ENCODE measurements at places on chromosomes 11 and 22.

GRCh38 chr11:1459219-1459575 is 27.4 kb downstream of the MOB2 start:
- no peak for DNase-seq

- no peak for DNase-seq
Observed at GRCh38 chr11:115298300-115299012, 205.8 kb downstream of the CADM1 start.

DNA sequence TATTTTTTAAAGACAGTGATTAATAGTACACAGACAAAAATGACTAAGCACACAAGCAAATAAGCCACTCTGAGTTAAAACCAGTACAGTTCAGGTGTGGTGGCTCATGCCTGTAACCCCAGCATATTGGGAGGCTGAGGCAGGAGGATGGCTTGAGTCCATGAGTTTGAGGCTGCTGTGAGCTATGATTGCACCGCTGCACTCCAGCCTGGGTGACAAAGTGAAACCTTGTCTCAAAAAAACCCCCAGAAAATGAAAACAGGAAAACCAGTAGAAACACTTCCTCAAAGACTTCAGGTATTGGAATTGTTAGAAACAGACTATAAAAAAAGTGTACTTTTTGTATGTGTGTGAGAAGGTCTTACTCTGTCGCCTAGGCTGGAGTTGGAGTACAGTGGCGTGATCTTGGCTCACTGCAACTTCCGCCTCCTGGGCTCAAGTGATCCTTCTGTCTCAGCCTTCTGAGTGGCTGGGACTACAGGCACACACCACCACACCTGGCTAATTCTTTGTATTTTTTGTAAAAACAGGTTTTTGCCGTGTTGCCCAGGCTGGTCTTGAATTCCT is 33.0 kb downstream of the PPP6R2 start:
- DNase-seq = peak; percentile 17

GRCh38 chr22:48415520-48415919 is 1412.2 kb downstream of the BRD1 start:
- DNase-seq = no peak

DNA sequence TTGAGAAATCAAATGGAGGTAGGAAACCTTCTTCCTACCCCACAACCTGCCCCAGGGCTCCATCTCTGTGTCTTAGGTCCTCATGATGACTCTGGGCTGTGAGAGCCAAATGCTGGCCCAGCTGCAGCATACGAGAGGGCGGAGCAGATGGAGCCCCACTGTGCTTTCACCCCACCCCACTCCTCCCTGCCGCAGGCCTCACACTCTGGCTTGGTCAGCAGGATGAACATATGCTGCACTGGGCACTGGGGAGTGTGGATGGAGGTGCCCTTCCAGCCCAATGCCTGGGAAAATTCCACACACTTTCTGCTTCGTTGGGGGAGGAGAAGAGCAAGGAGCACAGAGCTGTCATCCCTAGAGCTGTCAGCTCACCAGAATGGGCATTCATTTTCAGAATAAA is 271.6 kb upstream of the CADM1 start:
- DNase-seq = no peak

- DNase-seq = peak; percentile 13
Observed at GRCh38 chr11:70712471-70712870, 314.1 kb downstream of the CTTN start.

GRCh38 chr11:60840470-60841430 is 1.2 kb upstream of the CCDC86 start:
- DNase-seq = no peak

DNA sequence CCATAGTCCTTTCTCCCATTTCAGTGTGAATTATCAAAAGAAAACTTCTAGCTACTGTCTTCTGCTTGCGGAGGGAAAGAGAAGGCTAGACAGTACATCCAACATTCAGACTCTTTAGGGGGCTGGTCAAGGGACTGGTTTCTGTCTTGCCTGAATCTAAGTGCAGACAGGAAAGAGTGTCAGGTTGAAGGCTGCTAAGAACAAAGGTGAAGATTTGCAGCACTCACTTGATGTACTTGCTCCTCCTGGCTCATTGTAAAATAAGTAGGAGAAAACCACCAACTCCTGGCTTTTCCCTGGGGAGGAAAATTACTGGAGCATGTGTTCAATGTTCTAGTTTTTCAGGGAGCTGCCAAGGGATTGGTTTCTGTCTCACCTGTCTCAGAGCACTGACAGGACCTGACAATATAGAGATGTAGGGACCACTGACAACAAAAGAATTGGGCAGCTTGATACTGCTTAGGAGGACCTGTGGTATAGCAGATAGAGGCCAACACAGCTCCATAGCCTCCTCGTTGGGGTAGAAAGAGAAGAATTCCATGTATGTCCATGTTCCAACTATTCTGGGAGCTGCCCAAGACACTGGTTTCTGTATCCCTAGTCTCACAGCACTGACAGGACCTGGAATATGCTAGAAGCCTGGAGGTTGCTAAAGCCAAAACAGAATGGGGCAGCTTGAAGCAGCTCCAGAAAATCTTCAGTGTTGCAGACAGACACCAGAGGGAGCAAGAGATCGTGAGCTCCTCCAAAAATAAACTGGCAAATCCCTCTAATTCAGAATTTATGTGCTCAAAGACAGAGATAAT is 39.7 kb upstream of the MMP12 start:
- peak; percentile 54 for DNase-seq

GRCh38 chr11:30605036-30605605 is 19.0 kb upstream of the MPPED2 start:
- DNase-seq = peak; percentile 73

DNA sequence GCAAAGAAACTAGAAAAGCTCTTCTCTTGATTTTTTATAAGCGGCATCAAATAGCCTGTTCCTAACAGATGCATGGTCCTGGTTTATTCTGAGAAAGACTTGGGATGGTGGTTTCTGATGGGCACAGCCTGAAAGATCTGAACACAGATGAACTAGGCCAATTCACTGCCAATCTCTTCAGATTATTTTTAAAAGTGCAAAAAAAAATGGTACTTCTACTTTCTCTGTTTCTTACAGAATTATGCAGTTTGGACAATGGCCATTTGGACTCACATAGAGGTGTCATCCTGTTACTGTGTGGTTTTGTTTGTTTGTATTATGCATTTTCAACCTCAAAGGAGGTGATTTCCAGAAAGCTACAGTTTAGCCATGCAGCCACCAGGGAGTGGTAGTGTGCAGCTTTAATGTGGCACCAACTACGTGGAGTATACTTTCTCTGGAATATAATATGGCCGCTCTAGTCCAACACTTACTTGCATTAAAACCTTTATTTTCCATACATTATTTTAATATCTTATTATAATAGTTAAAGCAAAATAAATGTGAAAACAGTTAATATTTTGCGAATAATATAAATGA is 469.8 kb upstream of the KIRREL3 start:
- DNase-seq = peak; percentile 65

DNA sequence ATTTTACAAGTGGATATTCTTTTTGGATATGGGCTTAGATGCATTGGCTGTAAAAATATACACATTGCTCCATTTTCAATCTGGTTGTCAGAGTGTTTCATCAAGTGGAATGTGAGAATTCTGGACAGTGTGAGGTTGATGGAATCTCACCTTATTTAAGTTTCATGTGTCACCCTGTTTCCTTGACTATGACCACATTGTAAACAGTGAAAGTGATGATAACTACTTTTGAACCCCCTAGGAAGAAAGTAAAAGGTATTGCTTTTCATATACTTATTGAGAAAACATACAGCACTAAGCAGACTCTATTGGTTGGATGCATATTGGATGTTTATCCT is 490.5 kb upstream of the RAG2 start:
- no peak for DNase-seq

DNA sequence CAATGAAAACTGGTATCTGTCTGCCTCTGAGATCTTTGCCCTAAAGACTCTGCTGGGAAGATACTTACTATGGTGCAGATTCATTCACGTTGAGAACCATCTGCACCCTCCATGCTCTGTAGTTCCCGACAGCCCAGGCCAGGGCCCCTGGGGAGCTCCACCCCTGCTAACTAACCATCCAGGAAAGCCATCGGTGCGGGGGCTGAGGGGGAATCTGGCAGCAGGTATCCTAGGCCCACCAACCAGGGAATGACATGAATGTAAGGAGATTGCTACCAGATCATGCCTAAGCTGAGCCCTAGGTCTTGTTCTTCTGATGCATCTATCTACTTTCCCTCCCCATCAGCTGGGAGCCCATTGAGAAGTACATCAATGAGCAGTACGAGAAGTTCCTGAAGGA is 11.3 kb upstream of the WBP2NL start:
- DNase-seq = no peak

DNA sequence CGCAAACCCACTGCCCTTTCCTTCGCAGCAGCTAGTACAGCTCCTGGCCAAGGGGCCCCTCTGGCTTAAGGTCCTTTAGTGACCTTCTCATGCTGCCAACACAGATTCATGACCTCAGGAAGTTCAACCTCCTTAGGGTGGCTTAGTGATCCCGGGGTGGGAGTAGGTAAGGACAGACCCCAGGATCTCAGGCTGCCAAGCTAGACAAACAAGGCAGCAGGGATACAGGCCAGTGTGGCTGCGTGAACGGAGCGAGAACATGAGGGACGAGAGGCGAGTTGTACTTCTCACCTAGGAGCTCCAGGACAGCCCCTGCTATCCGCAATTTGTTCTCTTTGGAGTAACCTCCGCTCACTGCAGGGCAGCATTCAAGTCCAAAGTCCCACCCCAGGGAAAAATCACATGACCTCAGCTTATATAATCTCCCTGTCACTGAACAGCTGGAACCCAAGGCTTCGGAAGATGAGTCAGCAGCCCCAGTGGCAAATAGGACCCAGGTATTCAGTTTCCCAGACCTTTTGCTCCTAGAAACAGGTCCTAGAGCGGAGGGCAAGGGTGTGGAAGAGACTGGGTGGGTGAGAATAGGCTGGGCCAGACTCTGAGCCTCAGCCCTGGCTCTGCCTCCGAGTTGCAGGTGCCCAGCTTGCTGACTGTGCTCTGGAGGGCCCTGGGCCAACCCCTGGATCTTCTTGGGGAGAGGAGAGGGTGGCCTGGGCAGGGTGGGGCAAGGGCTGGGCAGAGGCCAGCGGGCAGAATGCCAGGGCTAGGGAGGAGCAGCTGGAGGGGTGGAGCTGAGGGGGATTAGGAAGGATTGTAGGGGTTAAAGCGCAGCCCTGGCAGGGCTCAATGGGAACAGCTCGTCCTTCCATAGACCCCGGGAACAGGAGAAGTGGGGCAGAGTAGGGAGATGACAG is 13.1 kb downstream of the USP2 start:
- DNase-seq = no peak

- DNase-seq = no peak
Observed at GRCh38 chr22:24099071-24099470, 82.2 kb upstream of the SUSD2 start.

DNA sequence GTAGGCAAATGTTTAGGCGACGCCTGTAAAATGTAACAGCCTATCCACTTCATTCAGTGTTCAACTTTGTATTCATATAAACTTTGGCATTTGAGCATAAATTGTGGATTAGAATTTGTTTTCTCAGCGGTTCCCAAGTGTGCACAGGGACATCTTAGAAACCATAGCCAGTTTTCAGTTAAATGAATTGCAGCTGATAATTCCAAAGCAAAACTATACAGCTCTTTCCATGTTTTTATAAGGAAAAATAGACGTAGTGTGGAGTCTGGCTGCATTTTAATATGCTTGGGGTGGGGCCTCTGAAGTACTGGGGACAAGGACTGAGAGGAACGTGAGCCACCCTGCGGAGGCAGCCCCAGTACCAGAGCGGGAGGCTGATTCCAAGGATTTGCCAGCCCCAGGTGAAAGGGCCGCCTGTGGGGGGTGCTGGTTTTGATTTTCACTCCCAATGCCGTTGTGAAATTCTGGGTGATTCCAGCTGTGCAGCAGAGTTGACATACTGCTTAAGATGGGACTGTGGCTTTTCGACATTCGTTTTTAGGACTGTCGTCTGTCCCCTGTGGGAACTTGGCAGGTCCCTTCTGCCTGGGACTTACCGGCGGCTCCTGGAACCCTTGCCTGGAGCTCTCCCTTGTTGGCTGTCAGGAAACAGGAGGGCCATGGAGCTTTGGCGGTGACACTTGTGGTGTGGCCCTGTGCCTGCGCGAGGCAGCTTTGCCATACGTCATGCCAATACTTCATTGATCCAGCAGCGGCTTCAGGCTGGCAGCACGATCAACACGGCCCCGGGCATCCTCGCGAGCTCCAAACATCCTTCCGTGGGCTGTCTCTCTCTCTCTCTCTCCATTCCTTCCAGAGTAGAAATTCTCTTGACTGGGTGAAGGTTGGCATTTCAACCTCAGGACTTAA is 370.9 kb downstream of the TBC1D22A start:
- DNase-seq = no peak

DNA sequence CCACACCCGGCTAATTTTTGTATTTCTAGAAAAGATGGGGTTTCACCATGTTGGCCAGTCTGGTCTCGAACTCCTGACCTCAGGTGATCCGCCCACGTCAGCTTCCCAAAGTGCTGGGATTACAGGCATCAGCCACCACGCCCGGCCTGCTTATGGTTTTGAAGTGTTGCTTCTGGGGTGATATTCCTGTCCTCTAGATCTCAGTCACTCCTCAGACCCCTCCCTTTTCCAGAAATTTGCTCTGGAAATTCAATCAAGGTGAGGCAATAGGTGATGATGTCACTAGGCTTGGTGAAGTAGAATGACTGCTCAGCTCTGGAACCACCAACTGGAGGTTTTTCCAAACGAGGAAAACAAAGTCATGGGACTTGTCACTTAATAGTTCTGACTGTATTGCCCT is 36.6 kb upstream of the CREB3L1 start:
- DNase-seq = no peak

- DNase-seq = peak; percentile 74
Observed at GRCh38 chr11:279966-280705, 1.9 kb downstream of the NLRP6 start.

GRCh38 chr11:29312812-29313211 is 704.0 kb downstream of the KCNA4 start:
- no peak for DNase-seq

GRCh38 chr11:25317216-25317615 is 820.4 kb downstream of the LUZP2 start:
- DNase-seq = no peak

DNA sequence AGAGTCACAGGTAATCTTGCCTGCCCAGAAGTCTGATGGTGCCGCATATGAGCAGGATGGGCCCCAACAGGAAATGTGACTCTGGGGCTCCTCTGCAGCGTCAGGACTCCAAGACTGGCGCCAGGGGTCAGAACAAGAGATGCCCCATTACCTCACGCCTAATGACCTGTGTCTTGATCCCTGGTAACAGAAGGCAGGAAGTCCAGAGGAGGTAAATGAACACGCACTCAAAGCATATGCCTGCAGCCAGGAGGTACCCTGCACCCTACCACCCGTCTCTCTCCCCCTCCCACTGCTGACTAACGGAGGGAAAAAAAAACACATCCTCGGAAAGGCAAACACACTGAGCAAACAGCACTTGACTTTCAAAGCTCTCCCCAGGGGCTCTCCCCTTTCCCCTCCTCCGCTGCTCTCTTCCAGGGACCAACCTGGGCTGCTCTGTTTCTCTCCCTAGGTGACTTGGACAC is 37.3 kb downstream of the ABCC8 start:
- peak; percentile 11 for DNase-seq

- peak; percentile 59 for DNase-seq
Observed at GRCh38 chr11:130827451-130828377, 88.6 kb downstream of the SNX19 start.

All from hematopoietic multipotent progenitor cell treated with erythropoietin and hydrocortisone succinate and interleukin-3 and kit ligand, for 4 days (in vitro differentiated cells).